ENCODE measurements at places on chromosomes 4 and X.

DNA sequence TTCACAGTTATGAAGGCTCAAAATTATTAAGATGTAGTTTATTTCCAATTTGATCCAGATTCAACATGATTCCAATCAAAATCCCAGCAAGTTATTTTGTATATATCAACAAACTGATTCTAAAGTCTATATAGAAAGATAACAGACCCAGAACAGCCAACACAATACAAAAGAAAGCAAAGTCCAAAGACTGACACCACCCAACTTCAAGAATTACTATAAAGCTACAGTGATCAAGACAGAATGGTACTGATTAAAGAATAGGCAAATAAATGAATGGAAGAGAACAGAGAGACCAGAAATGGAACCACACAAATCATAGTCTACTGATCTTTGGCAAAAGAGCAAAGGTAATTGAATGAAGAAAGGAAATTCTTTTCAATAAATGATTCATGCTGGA, 34.9 kb downstream of the NFXL1 start:
- no peak for DNase-seq

GRCh38 chrX:111009256-111009655, 86.7 kb upstream of the PAK3 start:
- no peak for DNase-seq

DNA sequence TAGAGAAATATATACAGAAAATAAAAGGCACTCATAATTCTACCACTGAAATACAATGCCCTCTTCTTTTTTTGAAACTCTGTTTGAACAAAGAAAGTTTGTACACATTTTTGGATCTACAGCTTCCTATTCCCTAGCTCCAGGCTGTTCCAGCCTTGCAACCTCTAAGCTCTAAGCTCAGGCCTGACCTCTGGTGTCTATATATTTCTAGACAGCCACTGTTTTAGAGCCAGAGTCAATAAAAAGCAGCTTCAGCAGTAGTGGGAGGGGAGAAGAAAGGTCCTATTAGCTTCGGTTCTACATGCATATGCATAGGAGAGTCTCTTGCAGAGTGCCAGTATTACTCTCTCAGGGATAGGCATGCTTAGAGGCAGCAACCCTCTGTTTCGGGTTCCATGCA, 39.7 kb downstream of the CLDN2 start:
- no peak for DNase-seq

GRCh38 chr4:184409911-184410692, 64.2 kb downstream of the IRF2 start:
- DNase-seq = no peak

DNA sequence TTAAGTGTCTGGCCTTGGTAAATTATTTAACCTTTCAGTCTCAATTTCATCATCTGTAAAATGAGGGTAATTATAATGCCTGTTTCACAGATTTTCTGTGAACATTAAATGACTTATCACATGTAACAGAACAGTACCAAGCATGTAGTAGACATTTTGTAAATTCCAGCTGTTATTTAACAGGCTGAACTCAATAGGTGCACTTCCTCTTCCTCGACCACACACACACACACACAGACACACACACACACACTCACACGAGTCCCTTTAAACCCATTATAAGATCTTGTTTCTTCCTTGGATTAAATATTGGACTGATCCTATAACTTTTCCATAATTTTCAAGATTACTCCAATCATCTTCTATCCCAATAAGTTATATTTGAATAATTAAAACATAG, 53.4 kb upstream of the COL25A1 start:
- DNase-seq = no peak

GRCh38 chrX:71637848-71638247, 19.5 kb upstream of the CXCR3 start:
- DNase-seq = no peak

DNA sequence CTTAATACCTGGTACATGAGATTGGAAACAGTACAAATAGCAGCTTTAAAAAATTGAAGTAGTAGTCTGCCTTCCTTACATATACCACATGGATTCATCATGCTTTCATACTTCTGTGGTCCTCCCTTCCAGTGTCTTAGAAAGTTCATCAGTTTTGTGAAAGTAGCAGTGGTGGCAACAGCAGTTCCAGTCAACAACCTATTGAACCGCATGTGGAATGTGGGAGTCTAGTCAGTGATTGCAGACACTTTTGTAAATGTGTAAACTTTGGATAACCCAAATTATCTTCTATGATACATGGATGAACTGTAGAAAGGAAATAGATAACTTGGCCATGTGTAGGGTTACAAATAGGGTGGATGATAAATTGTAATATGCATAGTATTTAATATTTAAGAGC, 34.1 kb downstream of the FNIP2 start:
- no peak for DNase-seq

GRCh38 chr4:180630012-180630665, 1613.1 kb upstream of the TENM3 start:
- DNase-seq = no peak

DNA sequence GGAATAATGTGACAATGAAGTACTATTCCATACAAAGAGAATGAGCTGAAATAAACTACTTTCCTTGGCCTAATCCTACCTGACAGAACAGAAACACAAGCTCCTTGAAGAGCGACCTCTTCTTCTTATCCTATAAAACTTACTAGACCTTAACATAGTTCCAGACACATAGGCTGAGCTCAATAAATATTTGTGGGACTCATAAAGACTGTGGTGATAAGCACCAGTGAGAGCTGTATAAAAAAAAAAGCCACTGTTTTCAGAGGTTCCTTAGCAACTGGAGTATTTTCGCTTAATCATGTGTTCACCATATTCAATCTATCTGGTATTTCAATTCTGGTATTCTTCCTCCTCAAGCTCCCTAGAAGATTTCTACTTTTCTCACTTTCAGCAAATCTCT, 1129.6 kb downstream of the STPG2 start:
- no peak for DNase-seq

DNA sequence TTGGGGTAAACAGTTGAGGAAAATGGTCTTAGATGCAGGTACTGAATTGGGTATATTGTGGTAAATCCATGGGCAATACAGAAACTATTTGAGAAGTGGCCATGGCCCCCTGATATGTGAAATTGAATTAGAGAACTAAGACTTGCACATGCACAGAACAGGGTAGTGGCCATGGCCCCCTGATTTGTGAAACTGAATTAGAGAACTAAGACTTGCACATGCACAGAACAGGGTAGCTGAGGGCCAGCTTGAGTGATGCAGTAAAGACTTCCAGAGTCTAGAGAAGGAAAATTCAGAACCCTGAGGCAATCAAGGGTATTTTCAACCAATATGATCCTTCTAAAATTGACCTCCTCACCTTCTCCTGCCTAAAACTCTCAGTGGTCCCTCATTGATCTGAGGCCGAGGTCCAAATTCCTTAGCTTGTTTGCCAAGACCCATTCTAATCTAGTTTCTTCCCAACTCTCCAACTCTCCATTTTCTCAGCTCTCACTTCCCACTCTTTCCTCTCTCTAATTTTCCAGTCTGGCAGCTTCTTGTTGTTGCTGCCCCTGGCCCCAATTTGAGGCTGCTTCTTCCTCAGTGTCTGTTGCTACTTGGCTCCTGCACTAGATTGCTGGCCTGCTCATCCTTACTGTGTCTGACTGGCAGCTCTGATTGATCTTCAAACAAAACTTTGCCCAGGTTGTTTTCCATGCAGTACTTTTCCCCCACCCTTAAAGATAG, 72.4 kb downstream of the FRAS1 start:
- DNase-seq = no peak

GRCh38 chrX:153474718-153475117, 4.3 kb upstream of the HAUS7 start:
- DNase-seq = peak; percentile 39

- DNase-seq = peak; percentile 8
These were observed 89.5 kb downstream of the OR13H1 start for GRCh38 chrX:131633285-131633917.

DNA sequence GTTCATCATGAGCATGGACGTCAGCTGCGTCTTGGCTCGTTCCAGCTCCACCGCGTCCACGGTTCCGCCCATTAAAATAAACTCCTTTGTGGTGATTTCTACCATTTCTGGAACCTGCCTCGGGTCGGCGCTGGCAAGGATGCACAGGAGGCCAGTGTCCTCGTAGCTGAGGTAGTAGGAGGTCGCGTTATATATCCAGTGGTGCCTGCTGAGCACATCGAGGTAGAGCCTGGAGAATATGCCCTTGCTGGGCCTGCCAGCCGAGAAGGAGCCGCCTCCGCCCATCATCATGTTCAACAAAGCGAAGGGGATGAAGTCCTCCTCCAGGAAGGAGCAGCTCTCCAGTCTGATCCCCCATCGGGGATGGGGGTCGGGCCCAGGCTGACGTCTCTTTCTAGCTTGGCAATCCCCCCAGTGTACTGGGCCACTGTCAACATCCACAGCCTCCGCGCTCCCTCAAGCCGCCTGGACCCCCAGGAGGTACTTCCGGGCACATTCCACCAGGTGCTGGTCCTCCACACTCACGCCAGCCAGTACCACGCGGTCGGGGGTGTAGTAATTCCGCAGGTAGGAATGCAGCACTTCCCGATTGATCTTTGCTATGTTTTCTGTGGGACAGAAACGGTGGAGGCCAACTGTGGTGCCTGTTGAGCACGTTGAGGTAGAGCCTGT, 120.9 kb upstream of the GRID2 start:
- DNase-seq = no peak

GRCh38 chr4:36785973-36786372, 458.6 kb upstream of the NWD2 start:
- DNase-seq = no peak

GRCh38 chr4:40956721-40957255, 207.0 kb downstream of the NSUN7 start:
- no peak for DNase-seq

DNA sequence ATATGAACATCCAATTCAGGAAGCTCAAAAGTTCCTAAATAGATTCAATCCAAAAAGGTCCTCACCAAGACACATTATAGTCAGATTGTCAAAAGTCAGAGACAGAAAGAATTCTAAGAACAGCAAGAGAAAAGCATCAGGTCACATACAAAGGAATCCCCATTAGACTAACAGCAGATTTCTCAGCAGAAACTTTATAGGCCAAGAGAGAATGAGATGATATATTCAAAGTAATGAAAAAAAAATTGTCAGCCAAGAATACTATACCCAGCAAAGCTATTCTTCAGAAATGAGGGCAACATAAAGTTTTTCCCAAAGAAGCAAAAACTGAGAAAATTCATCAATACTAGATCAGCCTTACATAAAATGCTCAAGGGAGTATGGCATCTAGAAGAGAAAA, 106.6 kb upstream of the SH3RF1 start:
- DNase-seq = no peak

DNA sequence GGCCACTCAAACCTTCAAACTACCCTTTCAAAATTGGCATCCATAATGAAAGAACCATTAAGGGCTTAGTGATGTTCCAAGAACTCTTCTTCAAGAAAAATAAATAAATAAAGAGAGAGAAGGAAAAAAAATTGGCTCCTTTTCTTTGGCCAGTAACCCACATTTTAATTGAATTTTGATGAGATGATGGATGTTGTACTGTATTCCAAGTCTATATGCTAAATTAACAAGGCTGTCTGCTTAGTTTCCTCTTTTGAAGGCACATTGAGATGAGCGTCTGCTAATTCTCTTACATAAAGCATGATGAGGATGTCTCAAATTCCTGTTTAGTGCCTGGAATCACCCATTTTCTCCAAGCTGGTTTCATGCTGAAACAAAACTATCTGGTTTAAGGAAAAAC, 33.4 kb downstream of the PHOX2B start:
- DNase-seq = no peak

DNA sequence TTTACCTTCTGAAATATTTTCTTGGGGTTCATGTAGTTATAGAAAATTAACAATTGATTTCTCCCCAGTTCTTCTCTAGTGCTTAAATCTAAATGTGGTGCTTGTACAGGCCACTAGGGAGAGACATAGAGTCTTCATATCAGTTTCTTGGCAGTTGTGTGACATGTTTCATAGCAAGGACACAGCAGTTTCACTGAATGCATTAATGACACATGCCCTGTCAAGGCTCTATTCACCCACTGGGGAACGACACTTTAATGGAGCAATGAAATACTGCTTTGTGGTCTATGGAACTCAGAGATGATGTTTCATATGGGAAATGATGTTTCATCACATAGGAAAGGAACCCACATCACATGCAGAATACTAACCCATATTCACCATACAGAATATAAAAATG, 2.8 kb downstream of the VEGFC start:
- no peak for DNase-seq

- no peak for DNase-seq
These were observed 25.1 kb downstream of the RAPGEF2 start for GRCh38 chr4:159127745-159128518.

DNA sequence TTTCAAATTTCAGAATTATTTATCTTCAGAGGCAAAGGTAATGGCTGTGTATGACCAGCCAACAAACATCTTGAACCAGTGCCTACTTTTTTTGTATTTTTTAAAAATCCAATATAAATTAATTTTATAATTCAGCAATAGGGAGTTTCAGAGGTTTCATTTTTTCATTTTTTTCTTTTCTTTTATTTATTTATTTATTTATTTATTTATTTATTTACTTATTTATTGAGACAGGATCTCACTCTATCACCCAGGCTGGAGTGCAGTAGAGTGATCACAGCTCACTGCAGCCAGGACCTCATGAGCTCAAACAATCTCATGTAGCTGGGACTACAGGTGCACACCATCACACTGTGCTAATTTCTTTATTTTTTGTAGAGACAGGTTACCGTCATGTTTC, 250.5 kb downstream of the TMEM47 start:
- DNase-seq = no peak

GRCh38 chr4:118326585-118326984, 26.2 kb downstream of the PRSS12 start:
- no peak for DNase-seq

GRCh38 chrX:6826856-6827255, 291.9 kb upstream of the VCX3A start:
- DNase-seq = no peak

- DNase-seq = no peak
These were observed 115.6 kb upstream of the SCML1 start for GRCh38 chrX:17621566-17622270.

DNA sequence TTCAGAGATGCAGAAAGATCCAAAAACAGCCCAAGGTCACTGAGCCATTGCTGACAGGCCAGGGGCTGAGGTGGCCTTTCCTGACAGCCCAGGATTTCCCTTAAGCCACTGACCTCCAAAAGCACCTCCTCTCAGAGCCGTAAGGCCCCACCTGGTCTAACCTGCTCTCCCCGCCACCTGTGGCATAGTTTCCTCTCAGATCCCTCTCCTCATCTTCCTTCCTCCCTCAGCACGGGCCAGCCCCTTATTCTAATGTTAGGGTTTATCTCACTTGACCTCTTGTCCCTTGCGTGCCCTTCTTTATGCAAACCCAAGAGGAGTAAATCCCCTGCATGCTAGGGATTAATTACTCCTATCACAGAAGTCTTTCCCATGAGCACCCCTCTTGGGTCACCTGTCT, 113.0 kb downstream of the RBM47 start:
- DNase-seq = no peak

GRCh38 chrX:87582453-87582852, 64.9 kb downstream of the KLHL4 start:
- no peak for DNase-seq

Measured in stimulated activated CD4-positive, alpha-beta T cell treated with anti-CD3 and anti-CD28 coated beads, Interleukin-12 subunit alpha, Interleukin-12 subunit beta, amount 100 ng/mL, for 4 hours (primary cell).